WTC11 (cell line): ENCODE measurements at places on chromosomes 13 and 19. TPM values are rescaled to one million over a fixed set of nuclear protein-coding genes. Genes with fewer than 3 reads are reported as not detected.

Gene FAAP24
- 5.2 to 6.2 TPM (median 5.3 TPM) in 3 replicates for total RNA-seq

Gene LYPD5
- total RNA-seq, result 0.39 to 0.78 TPM (median 0.46 TPM) in 3 replicates

Gene CELF5
- 7.7 to 10.6 TPM (median 9.0 TPM) in 3 replicates for total RNA-seq

Gene PTH2
- total RNA-seq, result 1.0 to 1.7 TPM (median 1.5 TPM) in 3 replicates

Gene DIRAS1
- total RNA-seq, result 24.3 to 26.7 TPM (median 25.0 TPM) in 3 replicates

Gene ZNF780B
- total RNA-seq, result 21.1 to 23.7 TPM (median 22.9 TPM) in 3 replicates

Gene ATCAY
- total RNA-seq, result 21.1 to 23.5 TPM (median 21.3 TPM) in 3 replicates

Gene ZNF626
- total RNA-seq, result 15.5 to 24.4 TPM (median 17.6 TPM) in 3 replicates

Gene SLC10A2
- not detected in 3 replicates for total RNA-seq

Gene C19orf47
- 14.7 to 17.2 TPM (median 15.6 TPM) in 3 replicates for total RNA-seq

Gene ZNF563
- total RNA-seq, result 4.5 to 5.6 TPM (median 4.5 TPM) in 3 replicates

Gene SELENOW
- 391 to 430 TPM (median 422 TPM) in 3 replicates for total RNA-seq

Gene LRRC8E
- 3.0 to 3.6 TPM (median 3.1 TPM) in 3 replicates for total RNA-seq

Gene PEG3
- 0.27 to 0.83 TPM (median 0.32 TPM) in 3 replicates for total RNA-seq

Gene FXYD3
- 1.0 to 1.8 TPM (median 1.2 TPM) in 3 replicates for total RNA-seq

Gene KASH5
- total RNA-seq, result 0.14 to 0.42 TPM in 2 of 3 replicates, not detected in the other

Gene SPRED3
- 5.2 to 7.3 TPM (median 7.2 TPM) in 3 replicates for total RNA-seq

Gene RPS15
- total RNA-seq, result 1,932 to 2,169 TPM (median 2,158 TPM) in 3 replicates

Gene FOXA3
- total RNA-seq, result 20.7 to 24.6 TPM (median 24.2 TPM) in 3 replicates

Gene SMG9
- 25.7 to 39.6 TPM (median 34.3 TPM) in 3 replicates for total RNA-seq

Gene CRB3
- total RNA-seq, result 29.9 to 36.5 TPM (median 32.2 TPM) in 3 replicates

Gene FBL
- total RNA-seq, result 576 to 620 TPM (median 610 TPM) in 3 replicates

Gene C19orf67
- 0.35 to 0.87 TPM (median 0.41 TPM) in 3 replicates for total RNA-seq
